COR-L47 (cell line): ENCODE measurements at places on chromosomes 11 and 22.

- peak; percentile 40 for DNase-seq
These were observed 585 bp downstream of the THYN1 start for GRCh38 chr11:134252346-134253187.

DNA sequence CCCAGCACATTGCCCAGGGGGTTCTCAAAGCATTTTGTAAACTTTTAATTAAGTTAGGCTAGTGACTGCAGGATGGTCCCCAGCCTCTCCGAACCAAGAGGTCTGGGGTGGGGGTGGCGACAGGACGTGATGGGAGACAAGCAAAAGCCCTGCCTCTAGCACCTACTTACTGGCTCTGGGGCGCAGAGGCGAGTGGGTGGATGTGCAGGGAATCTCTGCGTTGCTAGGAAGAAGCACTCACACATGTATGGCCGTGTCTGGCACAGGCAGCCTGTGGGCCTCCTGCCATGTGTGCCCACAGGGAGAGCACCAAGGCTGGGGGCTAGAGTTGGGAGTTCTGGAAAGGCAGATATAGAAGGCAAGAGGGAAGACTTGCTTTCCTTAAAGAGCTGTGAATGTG lies 6.3 kb downstream of the OPCML start:
- DNase-seq, result no peak

DNA sequence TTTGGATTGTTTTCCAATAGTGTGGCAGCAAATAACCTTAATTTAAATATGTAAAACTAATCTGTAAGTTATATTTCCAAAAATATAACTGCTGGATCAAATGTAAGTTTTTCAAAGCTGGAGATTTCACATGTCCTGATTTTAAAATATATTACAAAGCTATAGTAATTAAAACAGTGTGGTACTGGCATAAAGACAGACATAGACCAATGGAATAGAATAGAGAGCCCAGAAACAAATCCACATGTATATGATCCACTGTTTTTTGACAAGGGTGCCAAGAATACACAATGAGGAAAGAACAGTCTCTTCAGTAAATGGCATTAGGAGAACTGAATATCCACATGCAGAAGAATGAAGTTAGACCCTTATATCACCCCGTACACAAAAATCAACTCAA lies 4.0 kb downstream of the OR4X2 start:
- no peak for DNase-seq

GRCh38 chr11:91703042-91703441 lies 521.6 kb upstream of the FAT3 start:
- no peak for DNase-seq

- no peak for DNase-seq
These were observed 3.4 kb upstream of the ZBTB44 start for GRCh38 chr11:130318031-130318673.

GRCh38 chr22:31945971-31946680 lies 1.8 kb downstream of the YWHAH start:
- no peak for DNase-seq

DNA sequence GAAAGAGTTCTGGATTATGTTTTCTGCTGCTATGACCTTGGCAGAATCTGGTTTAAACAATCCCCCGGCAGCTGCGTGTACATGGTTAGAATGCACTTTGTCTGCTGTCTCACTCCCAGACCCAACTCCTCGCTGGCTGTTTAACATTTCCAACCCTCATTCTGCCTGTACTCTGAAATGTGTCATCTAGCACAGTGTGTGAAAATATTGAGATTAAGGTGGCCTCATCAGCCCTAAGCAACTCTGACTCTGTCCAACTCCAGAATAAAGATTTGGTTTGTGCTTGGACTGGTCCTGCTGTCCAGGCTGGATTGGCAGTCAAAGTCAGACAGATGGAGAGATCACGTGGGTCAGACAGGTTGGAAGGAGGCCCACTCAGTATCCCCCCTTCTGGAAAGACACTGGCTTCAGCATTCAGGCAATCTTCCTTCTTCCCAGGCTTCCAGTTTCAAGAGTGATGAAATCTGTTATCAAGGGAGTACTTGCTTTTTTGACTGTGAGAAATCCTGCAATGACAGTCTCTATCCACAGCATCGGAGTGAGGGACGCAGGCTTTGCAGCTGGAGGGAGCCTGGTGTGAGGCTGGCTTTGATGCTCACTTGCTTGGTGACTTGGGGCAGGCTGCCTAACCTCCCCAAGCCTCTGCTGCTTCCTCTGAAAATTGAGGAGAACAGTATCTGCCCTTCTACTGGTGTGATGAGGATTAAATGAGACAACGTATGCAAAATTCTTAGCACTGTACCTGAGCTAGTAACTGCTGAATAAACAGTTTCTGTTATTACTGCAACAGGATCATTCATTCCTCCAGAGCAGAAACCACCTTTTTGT lies 29.8 kb downstream of the ABTB2 start:
- DNase-seq, result no peak

- no peak for DNase-seq
These were observed 91.2 kb downstream of the PPP6R3 start for GRCh38 chr11:68551777-68552176.

GRCh38 chr11:112057170-112057569 lies 16.6 kb downstream of the PIH1D2 start:
- DNase-seq, result no peak

DNA sequence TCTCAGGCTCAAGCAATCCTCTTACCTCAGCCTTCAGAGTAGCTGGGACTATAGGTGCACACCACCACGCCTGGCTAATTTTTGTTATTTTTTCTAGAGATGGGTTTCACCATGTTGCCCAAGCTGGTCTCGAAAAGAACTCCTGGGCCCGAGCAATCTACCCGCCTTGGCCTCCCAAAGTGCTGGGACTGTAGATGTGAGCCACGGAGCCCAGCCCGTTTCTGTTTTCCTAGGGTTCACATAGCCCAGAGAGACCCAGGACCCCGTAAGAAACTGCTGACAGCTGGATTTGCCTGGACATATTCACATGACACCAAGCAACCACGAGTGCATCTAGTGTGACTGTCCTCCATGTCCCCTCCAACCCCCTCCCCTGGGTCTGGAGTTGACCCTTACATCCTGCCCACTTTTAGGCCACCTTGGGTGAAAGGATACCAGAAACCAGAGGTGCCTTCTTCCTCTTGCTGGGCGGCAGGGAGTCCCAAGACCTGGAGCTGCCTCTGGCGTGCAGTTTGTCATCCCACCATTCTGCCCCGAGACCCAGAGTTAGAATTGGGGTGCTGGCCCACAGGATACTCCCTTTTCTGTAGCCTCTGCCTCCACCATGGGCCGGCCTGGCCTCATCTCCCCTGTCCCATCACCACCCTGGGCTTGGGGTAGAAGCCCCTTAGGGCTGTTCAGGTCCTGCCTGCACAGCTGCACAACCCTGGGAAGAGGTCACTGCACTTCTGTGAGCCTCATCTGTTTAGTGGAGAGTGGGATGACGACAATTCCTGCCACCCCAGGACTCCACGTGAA lies 3.7 kb upstream of the RIN1 start:
- no peak for DNase-seq

DNA sequence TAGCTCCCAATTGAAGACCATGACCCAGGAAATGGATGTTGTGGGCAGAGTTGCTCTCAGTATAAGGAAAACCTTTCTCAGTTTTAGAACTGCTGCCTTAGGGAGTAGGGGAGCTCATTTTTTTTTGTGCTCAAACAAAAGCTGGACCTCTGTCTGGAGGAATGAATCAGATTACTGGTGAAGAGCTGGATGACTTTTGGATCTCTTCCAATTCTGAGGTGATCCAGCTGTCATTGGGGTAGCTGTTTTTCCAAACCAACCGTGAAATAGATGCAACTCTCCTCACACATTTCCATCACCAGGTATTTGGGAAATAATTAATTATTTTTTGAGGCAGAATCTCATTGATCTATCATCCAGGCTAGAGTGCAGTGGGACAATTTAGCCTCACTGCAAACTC lies 251.3 kb upstream of the PLET1 start:
- DNase-seq, result peak; percentile 19

DNA sequence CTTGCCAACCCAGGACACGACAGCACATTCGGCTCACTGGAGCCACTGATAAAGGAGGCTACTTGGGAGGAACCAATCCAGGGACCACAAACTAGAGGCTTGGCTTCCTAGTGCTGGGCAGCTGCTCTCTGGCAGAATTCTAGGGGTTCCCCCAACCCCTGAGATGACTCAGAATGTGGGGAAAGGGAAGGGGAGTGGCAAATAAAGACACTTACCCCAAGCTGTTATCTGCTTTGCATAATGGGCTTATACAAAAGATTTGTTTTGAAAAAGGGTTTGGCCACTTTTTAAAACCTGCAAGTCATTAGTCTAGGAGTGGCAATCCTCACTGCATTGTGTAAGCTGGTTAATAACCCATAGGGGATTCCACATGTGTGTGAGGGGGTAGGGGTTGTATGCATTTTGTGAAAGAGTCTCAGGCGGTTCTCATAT lies 64.1 kb upstream of the LMO1 start:
- DNase-seq, result no peak

GRCh38 chr11:88326099-88326498 lies 11.4 kb downstream of the CTSC start:
- DNase-seq, result no peak

DNA sequence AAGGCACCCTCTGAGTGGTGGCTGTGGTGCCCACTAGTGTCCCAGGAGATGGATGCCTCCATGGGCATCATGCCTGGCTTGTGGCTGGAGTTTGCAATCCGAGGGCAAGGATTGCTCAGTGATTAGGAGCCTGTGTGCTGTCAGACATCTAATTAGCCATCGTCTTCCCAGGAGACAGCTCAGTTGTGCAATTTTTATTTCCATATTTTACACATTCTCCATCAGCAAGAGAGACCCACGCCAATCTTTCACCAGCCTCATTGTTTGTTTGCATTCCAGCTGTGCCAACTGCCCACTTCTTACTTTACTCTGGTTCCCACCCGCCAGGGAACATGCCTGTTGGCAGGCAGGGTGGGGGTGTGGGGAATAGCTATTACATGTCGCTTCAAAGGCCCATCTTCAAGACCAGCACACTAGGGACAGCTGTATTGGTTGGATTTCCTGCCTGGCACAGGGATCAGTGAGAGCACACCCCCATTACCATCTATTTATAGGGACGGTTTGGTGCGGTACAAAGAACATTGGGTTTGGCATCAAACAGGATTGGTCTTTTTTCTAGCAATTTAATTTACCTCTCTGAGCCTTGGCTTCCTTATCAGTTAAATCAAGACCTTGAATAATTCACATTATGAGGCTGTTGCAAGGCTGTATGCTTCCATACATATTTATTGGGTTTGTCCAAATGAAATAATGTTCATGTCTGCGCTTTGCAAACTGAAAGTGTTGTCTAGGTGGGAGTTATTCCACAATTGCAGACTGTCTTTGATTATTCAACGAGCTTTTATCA lies 80.7 kb upstream of the NAV2 start:
- no peak for DNase-seq

DNA sequence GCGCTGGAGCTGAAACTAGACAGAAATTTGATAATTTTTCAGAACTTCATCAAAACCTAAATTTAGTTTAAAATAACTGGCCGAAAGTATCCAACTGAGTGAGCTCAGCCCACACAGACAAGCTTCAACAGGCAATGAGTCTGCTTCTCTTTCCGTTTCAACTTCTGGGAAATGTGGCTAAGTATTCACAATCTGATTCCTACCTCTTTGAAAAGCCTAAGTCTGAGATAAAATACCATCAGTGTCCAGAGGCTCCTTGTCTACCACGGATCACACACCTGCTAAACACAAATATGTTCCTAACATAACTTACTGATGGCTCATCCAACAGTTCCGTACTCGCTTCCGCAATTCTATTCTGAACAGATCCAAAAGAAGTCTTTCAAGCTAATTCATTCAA lies 8.5 kb downstream of the SIK3 start:
- DNase-seq, result no peak

DNA sequence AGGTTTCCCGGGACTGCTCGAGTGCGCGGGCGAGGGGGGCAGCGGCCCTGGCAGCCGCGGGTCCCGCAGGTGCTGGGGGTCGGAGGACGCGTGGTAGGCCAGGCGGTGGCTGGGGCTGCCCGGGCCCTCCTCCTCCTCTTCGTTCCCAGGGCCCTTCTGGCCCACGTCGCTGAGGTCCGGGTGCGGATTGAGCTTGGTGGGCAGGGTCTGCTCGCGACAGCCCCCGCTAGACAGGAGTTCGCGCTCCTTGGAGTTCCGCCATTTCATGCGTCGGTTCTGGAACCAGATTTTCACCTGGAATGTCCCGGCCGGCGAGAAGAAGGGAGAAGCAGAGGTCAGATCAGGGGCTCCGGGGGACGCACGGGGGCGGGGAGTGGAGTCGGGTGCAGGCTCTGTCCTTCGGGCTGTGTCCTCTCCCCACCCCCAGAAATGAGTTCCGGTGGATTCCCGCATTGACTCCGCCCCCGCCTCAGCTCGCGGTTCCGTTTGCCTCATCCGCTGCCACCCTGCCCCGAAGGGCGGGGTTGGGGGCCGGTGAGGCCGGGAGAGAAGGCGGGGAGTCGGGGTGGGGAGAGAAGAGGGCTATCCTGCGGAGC lies 3.9 kb downstream of the DBX1 start:
- DNase-seq, result peak; percentile 66
